ENCODE measurements at places on chromosomes 11 and 22. TPM values are rescaled to one million over a fixed set of nuclear protein-coding genes. Genes with fewer than 3 reads are reported as not detected.

DNA sequence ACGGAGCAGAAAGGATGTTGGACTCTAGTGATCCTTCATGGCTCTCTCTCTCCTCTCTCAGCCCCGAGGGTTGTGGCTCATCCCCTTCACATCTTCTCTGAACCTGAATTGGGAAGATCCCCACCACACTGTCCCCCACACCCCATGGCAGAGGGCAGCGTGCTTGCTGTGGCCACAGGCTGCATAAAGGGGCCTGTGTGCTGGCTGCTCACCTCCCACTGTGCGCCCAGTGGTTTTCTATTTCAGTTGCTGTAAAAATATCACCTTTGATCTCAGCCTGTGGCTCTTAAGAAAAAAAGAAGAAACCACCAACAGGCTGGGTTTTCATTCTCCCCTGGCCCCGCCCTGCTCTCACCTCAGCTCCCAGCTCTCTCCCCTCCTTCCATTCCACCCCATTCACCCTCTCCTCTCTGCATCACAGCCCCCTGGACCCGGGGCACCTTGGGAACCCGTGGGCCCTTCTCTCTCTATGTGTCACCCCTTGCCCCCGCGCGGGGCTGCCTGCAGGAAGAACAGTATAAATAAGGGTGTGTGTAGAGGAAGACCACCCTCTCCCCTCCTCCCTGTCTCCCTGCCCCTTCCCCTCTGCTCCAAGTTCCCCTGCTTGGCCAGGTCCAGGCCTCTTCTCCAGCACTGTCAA, 25.8 kb upstream of the WNT11 start:
- no peak overlapping the region for H3K27ac ChIP-seq
- peak overlapping the region; percentile 57 for H3K4me3 ChIP-seq
- no peaks in the 10 kb centered on the region for H3K36me3 ChIP-seq
- H3K4me1 ChIP-seq = peaks cover 48% of the 10 kb centered on the region
- H3K27me3 ChIP-seq = no peaks in the 10 kb centered on the region
- peak; percentile 51 for DNase-seq

DNA sequence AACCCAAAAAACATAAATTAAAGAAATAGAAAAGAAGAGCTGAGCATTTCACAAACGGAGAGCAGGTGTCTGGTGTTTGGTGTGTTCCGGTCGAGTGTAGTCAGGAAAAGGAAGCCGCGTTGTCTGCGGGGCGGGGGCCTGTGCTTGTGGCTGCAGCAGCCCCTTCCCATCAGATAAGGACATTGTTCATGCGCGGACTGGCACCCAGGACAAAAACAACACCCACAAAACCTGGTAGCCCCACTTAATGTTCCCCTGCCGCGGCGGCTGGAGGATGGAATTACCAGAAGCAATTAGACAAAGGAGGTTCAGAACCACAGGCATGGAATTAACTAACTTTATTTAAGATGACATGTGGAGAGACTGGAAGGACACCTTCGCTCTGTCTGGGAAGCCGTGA, 29.9 kb downstream of the KRTAP5-5 start:
- H3K36me3 ChIP-seq = no peaks in the 10 kb centered on the region
- peaks cover 12% of the 10 kb centered on the region for H3K4me1 ChIP-seq
- peaks cover 23% of the 10 kb centered on the region for H3K27me3 ChIP-seq
- DNase-seq = no peak
- H3K27ac ChIP-seq = no peak overlapping the region
- peak overlapping the region; percentile 62 for H3K4me3 ChIP-seq

GRCh38 chr11:57421805-57422204, 5.1 kb downstream of the SLC43A3 start:
- DNase-seq = no peak
- H3K4me1 ChIP-seq = peaks cover 89% of the 10 kb centered on the region
- peak overlapping the region; percentile 98 for H3K4me3 ChIP-seq
- peak overlapping the region; percentile 59 for H3K27ac ChIP-seq
- H3K27me3 ChIP-seq = no peaks in the 10 kb centered on the region
- H3K36me3 ChIP-seq = peaks cover 31% of the 10 kb centered on the region

GRCh38 chr11:64100782-64101353, 65.0 kb downstream of the MACROD1 start:
- H3K27ac ChIP-seq = no peak overlapping the region
- no peaks in the 10 kb centered on the region for H3K27me3 ChIP-seq
- no peak overlapping the region for H3K4me3 ChIP-seq
- DNase-seq = no peak

DNA sequence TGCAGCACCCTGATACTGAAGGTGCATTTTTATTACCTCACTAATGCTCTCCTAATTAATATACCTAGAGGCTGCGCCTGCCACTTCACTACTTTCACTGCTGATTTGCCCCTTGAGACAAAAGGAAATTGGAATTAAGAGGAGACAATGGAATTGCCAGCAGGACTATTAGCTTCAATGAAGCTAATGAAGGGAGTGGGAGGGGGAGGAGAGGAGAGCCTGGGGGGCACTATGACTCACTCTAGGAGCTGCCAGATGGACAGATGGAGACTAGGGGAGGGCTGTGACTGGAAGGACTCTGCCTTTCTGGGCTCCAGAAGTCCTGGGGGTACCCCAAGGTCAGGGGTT, 102.8 kb upstream of the DRD2 start:
- no peak for DNase-seq
- H3K27ac ChIP-seq = no peak overlapping the region
- no peak overlapping the region for H3K4me3 ChIP-seq
- peaks cover 43% of the 10 kb centered on the region for H3K27me3 ChIP-seq

- no peaks in the 10 kb centered on the region for H3K27me3 ChIP-seq
- H3K4me3 ChIP-seq = no peak overlapping the region
- H3K27ac ChIP-seq = no peak overlapping the region
- no peak for DNase-seq
- H3K36me3 ChIP-seq = no peaks in the 10 kb centered on the region
- no peaks in the 10 kb centered on the region for H3K4me1 ChIP-seq
Measured at GRCh38 chr11:122430490-122430889, 225.0 kb upstream of the UBASH3B start.

- no peaks in the 10 kb centered on the region for H3K27me3 ChIP-seq
- H3K27ac ChIP-seq = peak overlapping the region; percentile 14
- peaks cover 16% of the 10 kb centered on the region for H3K36me3 ChIP-seq
- peaks cover 18% of the 10 kb centered on the region for H3K4me1 ChIP-seq
- DNase-seq = no peak
Measured at GRCh38 chr11:62632492-62632891, 10.7 kb upstream of the B3GAT3 start.

GRCh38 chr11:16891165-16891564, 123.0 kb downstream of the PLEKHA7 start:
- H3K36me3 ChIP-seq = peaks cover 7% of the 10 kb centered on the region
- DNase-seq = no peak
- peaks cover 16% of the 10 kb centered on the region for H3K27me3 ChIP-seq
- H3K4me1 ChIP-seq = peaks cover 2% of the 10 kb centered on the region

DNA sequence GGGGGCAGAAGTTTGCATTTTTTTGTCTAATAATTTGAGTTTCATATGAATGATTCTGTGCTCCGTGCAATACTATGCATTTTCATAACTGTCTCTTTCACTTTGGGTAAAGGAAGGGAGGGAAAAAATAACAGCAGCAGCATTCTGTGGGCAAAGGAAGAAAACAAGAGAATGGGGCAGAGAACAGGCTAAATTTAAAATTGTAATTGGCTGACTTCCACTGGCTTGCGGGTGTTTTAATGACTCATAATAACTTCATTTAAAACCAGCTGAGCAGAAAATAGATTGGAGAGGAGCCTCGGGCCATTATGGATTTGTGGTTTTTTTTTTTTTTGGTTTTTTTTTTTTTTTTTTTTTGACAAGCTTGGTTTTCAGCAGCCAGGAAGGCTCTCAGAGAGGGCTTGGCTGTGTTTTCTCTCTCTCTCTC, 107.4 kb downstream of the ZBTB16 start:
- peak overlapping the region; percentile 56 for H3K27ac ChIP-seq
- no peaks in the 10 kb centered on the region for H3K36me3 ChIP-seq
- peak overlapping the region; percentile 50 for H3K4me3 ChIP-seq
- no peaks in the 10 kb centered on the region for H3K27me3 ChIP-seq
- no peak for DNase-seq

- no peak overlapping the region for H3K27ac ChIP-seq
- no peak for DNase-seq
- H3K36me3 ChIP-seq = no peaks in the 10 kb centered on the region
- H3K27me3 ChIP-seq = no peaks in the 10 kb centered on the region
- no peak overlapping the region for H3K4me3 ChIP-seq
- H3K4me1 ChIP-seq = peaks cover 8% of the 10 kb centered on the region
Measured at GRCh38 chr11:66240781-66241136, 27.7 kb upstream of the RAB1B start.

GRCh38 chr11:134667505-134667904, 255.5 kb upstream of the B3GAT1 start:
- H3K4me3 ChIP-seq = no peak overlapping the region
- H3K4me1 ChIP-seq = no peaks in the 10 kb centered on the region
- H3K27ac ChIP-seq = no peak overlapping the region
- H3K36me3 ChIP-seq = no peaks in the 10 kb centered on the region
- no peak for DNase-seq

DNA sequence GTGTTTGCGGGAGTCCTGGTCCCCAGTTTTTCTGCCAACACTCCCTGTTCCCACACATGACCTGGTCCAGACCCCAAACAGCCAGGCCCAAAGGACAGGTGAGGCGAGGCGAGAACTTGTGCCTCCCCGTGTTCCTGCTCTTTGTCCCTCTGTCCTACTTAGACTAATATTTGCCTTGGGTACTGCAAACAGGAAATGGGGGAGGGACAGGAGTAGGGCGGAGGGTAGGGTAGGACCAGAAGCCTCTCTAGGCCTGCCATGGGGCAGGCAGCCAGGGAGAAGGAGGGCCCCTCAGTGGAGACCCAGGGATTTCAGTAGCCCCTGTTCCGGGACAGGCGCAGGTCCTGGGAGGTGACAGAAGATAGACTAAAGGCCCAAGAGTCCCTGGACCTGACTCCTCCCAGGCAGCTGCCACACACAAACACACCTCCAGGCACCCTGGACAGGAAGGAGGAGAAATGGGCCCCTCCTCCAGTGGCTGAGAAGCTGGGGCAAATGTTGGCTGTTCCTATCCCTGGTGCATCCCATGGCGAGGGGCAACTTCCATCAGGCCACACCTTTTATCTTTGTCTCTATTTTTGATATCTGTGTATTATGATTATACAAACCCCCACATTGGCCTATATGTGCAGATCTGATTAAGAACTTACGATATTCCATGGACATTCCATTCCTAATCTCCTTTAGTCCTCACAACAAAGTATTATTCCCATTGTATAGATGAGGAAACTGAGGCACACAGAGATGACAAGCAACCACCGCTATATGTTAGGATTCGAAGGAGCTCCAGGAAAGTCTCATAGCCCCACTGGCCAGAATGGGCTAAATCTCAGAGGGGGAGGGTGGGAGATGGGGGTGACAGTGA, 626 bp upstream of the F2 start:
- no peak overlapping the region for H3K4me3 ChIP-seq
- peaks cover 7% of the 10 kb centered on the region for H3K4me1 ChIP-seq
- no peak overlapping the region for H3K27ac ChIP-seq
- no peaks in the 10 kb centered on the region for H3K27me3 ChIP-seq

- peaks cover 12% of the 10 kb centered on the region for H3K27me3 ChIP-seq
- no peaks in the 10 kb centered on the region for H3K36me3 ChIP-seq
- peak overlapping the region; percentile 58 for H3K4me3 ChIP-seq
- H3K27ac ChIP-seq = no peak overlapping the region
Measured at GRCh38 chr22:37021710-37022482, 2.4 kb downstream of the MPST start.

The CAPN5 gene
- 1.0 TPM for total RNA-seq

The TUG1 gene
- total RNA-seq = 86.7 TPM

The OR8D1 gene
- not detected for total RNA-seq

The PLAAT2 gene
- total RNA-seq = 0.35 TPM

The GSTT2 gene
- total RNA-seq = not detected

The FGF4 gene
- total RNA-seq = not detected

The RFPL2 gene
- total RNA-seq = 0.50 TPM

The MS4A4A gene
- not detected for total RNA-seq

The OR52A1 gene
- total RNA-seq = not detected

The POLR3H gene
- 15.6 TPM for total RNA-seq

The BRSK2 gene
- 0.84 TPM for total RNA-seq

The IGSF22 gene
- total RNA-seq = 0.39 TPM

Measured in activated T-cell treated with anti-CD3 and anti-CD28 coated beads, Interleukin-2, amount 50 U/mL, for 72 hours (primary cell).